ENCODE measurements at places on chromosomes 4 and X.
A peak's percentile ranks its signal among the peaks of the same experiment; 100 is the strongest.

- no peak for DNase-seq
Observed at GRCh38 chrX:66004928-66005829, 34.7 kb downstream of the VSIG4 start.

DNA sequence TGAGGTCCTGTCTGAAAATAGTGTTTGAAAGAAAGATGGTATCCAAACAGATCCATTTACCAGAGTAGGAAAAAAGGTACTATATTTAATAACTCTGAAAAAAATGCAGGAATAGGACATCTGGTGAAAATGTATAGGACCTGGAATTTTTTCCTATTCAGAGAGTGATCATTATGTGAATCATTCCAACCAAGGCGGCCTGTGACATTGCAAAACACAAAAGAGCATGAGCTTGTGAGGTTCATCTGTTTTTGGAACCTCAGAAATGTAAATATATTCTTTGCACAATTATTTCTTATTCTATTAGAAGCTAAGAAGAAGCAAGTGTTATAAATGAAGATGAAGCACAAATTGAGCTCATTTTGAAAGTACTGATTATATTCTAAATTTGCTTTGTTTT lies 2.0 kb downstream of the C4orf51 start:
- no peak for DNase-seq

DNA sequence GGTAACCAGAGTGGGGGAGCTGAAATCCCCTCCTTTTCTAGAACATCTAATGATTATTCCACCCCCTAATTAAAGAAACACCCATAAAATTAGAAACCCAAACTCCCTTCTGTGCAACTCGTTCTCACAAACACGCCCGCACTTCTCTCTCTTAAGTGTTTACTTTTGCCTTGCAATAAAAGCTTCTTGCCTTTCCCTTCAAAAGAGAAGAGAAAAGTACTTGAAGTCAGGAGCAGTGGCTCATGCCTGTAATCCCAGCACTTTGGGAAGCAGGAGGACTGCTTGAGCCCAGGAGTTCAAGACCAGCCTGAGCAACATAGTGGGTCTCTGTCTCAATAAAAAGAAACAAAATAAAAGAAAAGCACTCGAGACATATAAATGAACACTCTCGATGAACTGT lies 3.6 kb upstream of the GPR173 start:
- DNase-seq, result no peak

GRCh38 chrX:39011454-39012221 lies 210.4 kb downstream of the MID1IP1 start:
- no peak for DNase-seq

GRCh38 chr4:109890076-109890475 lies 22.6 kb upstream of the EGF start:
- DNase-seq, result no peak

DNA sequence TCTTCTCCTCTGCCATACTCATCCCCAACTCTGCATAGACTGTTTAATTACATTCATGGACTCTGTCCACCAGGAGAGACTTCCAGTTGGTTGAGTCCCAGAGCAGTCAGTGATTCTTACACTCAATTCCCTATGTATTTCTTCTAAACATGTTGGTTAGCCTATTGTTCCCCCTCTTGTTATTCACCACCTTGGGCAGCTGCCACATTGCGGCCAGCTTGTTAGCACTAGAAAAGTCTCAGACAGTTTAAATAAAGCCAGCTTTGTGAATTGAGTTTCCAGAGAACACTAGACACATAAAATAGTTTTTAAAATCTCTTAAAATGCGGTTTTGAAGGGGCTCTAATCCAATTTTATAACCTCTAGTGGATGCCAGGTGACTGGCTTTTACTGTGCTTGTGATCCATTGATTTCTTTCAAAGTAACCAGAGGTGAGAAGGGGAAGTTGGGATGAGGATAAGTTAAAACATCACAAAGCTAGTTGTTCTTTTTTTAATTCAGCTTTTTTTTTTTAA lies 827.7 kb downstream of the FSTL5 start:
- no peak for DNase-seq

GRCh38 chr4:84394386-84394785 lies 104.7 kb downstream of the NKX6-1 start:
- no peak for DNase-seq

- DNase-seq, result no peak
Observed at GRCh38 chr4:60619531-60620305, 580.4 kb upstream of the ADGRL3 start.

DNA sequence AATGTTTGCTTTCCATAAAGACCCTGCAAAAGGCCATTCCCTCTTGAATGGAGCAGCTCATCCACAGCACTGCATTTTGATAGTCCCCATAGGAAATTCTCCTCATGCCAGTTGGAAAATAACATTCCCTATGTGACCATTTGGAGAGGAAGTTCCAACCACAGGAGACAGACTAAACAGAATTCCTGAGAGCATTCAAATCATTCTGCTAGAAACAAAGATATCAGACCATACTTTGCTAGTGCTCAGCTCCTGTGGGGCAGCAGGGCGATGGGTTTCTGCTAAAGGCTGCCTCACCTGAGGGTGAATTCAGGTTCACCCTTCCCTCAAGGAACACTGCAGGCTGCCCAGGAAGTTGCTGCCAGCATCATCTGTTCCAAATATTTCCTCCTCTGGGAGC lies 58.8 kb downstream of the LNX1 start:
- no peak for DNase-seq

DNA sequence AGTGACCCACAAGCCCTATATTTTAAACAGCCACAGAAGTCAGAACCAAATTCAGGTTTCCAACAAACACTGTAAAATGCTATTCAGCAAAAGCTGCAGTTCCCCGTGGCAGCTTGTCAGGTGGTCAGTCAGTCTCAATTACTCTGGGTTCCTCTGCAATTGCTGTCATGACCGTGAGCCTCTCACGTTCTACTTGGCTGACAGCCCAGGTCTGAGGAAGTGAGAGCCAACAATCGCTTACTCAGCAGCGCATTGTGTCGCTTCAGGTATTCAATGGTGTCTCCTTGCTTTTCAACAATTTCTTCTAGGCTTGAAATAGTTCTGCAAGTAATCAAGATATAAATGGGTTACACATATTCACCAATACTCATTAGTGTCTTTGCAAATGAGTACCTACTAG lies 25.8 kb downstream of the TRIM75 start:
- no peak for DNase-seq

GRCh38 chr4:99357948-99358347 lies 5.4 kb upstream of the ADH1C start:
- no peak for DNase-seq

DNA sequence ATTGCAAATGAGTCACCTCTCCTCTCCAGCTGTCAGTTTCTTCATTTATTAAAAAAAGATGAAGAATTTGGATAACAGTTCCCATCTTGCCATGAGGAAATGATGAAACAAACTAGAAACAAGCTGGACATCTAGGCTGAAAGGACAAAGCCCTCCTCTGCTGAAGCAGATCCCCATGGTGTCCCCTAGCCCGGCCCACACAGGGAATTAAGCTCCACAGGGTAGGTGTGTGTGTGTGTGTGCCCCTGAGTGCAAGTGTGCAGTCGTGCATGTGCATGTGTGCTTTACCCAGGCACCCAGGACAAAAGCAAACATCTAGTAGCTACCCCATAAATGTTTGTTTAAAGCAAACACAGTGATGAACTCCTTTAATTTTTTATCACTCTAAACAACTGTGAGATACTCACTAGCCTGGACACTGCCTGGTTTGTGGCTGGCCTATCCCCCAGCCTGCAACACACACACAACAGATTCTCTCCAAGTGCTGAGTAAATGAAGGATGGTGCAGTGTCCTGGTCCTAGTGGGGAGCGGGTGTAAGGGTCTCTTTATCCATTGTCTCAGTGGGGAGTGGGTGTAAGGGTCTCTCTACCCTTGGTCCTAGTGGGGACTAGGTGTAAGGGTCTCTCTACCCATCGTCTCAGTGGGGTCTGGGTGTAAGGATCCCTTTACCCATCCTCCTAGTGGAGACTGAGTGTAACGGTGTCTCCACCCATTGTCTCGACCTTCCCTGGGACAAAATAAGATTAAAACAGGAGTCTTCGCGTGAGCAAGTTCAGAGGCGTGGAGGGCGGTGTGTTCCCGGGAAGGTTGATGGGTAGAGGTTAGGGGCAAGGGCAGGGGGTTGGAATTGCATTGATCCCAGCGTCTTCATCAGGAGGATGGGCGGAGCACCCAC lies 688 bp upstream of the EVC start:
- no peak for DNase-seq

- no peak for DNase-seq
Observed at GRCh38 chr4:181204109-181204508, 1039.1 kb upstream of the TENM3 start.

DNA sequence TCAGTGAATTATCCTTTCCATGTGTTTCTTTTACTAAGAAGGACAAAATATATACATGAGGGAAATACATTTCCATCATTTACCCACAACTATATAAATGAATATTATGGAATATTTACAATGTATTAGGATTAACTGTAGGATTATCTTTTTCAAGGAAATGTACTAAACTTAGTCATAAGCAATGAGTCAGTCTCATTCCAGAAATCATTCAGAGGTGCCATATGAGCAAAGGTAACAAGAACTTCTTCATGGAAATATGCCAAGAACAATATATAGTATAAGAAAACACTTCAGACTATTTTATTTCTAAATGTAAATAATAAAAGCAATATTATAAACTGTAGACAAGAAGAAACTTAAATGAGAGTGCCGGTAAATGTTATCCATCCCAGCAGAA lies 67.1 kb downstream of the USP38 start:
- no peak for DNase-seq

GRCh38 chr4:179595671-179596410 lies 2153.6 kb upstream of the AGA start:
- DNase-seq, result no peak

GRCh38 chrX:155514225-155514624 lies 55.8 kb upstream of the F8A3 start:
- no peak for DNase-seq

DNA sequence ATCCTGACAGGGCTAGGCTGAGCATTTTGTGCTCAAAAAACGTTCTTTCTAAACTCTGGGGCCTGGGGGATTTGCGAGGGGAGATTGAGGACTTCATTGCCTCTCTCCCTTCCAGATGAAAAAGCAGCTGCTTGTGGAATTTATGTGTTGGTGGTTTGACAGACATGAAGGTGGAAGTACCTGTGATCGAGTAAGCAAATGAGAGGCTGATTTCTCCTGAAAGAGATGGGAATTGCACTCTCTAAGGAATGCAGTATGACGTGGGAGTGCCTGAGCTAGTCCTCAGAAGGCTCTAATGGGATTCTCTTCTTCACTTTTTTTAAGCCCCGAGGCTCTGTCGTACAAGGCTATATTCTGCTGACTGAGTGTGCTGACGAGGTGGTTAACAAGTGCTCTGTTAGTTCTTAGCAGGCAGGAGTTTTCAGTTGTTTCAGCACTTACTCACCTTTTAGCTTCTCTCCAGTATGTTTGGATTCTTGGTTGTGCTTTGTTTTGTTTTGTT lies 426.8 kb upstream of the CNKSR2 start:
- no peak for DNase-seq

GRCh38 chrX:11319806-11320520 lies 26.8 kb downstream of the AMELX start:
- DNase-seq, result no peak

- DNase-seq, result no peak
Observed at GRCh38 chr4:98470366-98470765, 188.0 kb downstream of the TSPAN5 start.

DNA sequence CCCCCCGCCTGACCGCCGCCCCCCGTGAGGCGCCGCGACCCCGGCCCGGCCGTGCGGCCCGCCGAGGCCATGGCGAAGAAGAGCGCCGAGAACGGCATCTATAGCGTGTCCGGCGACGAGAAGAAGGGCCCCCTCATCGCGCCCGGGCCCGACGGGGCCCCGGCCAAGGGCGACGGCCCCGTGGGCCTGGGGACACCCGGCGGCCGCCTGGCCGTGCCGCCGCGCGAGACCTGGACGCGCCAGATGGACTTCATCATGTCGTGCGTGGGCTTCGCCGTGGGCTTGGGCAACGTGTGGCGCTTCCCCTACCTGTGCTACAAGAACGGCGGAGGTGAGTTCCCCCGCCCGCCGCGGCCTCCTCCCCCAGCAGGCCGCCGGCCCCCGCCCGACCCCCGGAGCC lies 780 bp downstream of the SLC6A8 start:
- DNase-seq, result no peak

- DNase-seq, result no peak
Observed at GRCh38 chr4:151784706-151785105, 23.9 kb upstream of the GATB start.

DNA sequence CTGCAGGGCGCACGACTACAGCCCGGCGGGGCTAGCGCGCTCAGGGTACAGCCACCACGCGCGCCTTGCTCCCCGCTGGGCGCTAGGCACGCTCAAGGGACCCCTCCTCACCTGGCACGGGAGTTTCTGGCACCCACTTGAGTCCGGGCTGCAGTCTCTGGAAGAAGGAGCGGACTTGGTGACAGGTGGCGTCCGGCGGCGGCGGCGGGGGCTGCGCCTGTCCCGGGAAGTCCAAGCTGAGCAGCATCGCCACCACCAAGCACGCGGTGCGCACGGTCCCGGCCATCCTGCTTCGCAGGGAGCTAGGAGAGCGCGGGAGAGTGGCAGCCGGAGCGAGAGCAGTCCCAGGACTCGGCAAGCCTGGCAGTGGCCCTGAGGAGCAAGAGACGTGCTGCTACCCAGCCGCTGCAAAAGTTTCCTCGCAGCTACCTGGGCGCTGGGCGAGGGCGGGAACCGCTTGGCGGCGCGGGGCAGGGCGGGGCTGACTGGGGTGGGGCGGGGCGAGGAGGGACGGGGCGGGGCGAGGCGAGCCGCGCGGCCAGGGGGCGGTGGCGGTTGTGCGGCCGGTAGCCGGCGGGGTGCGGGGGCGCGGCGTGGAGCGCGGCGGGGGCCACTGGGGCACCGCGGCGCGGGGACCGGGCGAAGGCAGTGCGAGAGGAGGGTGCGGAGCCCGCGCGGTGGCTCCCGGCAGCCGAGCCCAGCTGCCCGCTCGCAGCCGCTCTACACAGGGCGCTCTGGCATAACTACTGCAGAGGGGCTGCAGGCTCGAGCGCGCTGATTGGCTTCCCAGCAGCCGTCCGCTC lies at the start of gene GPC3:
TSS of gene GPC3 (minus strand) at position 431 of the 803 bp plus-strand sequence.
- peak; percentile 18 for DNase-seq

DNA sequence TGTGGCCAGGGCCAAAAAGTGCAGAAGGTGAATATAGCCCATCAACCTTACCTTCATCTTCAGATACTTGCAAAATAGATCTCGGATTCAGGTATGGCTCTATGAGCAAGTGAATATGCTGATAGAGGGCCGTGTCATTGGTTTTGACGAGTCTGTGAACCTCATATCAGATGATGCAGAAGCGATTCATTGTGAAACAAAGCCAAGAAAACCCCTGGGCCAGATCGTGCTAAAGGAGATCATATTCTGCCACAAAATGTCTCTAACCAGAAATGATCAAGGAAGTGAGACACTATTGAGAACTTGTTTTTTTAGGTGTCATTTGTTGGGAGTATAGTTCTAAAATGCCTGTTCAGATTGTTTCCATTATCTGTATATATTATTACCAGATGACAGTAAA lies 48.3 kb downstream of the PDK3 start:
- DNase-seq, result peak; percentile 57

GRCh38 chr4:121860121-121860520 lies 10.2 kb downstream of the BBS7 start:
- DNase-seq, result no peak

GRCh38 chr4:25861951-25862410 lies 807 bp downstream of the SEL1L3 start:
- peak; percentile 51 for DNase-seq
